Upper lobe of right lung (tissue), 1 donor: ENCODE measurements at places on chromosomes 16 and 17.
A peak's percentile ranks its signal among the peaks of the same experiment; 100 is the strongest.

DNA sequence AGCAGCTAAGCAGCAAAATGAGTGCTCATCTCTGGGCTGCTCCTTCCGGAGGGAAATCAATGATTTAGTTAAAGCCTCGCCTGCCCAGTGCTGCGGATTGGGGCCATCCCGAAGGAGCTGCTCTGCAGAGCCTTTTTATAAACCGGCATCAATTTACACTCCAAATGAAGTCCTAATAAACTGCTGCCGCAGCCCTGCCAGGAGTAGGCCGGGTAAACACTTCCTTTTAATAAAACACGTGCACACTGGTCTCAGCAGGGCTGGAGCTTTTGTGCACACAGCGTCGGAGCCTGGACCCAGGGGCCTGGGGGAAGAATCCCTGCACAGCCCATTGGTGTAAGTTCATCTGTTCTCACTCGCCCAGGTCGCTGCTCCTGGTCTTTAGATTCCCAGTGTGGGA, 79.6 kb upstream of the HS3ST2 start:
- no peak for DNase-seq

DNA sequence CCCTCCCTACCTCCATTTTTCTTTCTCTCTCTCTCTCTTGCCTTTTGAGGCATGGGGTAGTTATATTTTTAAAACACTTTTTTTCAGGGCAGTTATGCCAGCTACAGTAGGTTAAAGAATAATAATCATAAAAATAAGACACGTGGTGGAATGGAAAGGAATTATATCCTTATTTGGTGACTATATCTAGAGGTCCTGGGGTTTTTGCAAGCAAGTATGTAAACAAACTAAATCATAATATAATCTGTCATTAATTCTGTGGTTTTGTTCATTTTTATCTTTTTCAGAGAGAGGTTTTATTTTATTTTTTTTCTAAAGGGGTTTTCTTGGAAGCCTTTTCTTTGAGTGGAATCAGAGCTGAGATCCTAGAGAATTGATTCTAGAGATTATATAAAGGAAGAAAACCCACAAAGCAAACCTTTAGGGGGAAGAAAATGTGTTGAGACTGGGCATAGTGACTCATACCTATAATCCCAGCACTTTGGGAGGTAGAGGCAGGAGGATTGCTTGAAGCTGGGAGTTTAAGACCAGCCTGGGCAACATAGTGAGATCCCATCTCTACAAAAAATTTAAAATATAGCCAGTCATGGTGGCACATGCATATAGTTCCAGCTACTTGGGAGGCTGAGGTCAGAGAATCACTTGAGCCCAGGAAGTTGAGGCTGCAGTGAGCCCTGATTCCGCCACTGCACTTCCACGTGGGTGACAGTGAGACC, 53.2 kb downstream of the NQO1 start:
- DNase-seq = no peak

DNA sequence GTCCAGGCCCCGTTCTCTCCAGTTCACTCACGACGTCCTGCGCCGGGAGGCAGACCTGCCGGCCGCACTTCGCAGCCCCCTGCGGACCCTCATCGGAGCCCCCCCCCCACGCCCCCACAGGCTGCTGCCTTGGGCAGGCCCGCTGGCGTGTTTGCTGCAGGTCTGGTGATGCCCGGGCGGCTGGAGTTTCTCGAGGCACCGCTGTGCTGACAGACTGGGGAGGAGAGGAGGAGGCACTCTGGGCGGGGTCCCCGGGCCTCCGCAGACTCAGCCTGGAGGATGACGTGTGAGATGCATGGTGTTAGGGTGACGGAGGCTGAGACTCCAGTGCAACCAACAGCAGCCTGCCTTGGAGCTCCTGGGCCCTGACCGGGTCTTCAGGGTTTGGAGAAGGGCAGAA, 24.1 kb downstream of the BAIAP2 start:
- DNase-seq = no peak

GRCh38 chr16:65312795-65313194, 190.9 kb upstream of the CDH11 start:
- no peak for DNase-seq

GRCh38 chr16:13552062-13552959, 367.6 kb upstream of the ERCC4 start:
- no peak for DNase-seq

DNA sequence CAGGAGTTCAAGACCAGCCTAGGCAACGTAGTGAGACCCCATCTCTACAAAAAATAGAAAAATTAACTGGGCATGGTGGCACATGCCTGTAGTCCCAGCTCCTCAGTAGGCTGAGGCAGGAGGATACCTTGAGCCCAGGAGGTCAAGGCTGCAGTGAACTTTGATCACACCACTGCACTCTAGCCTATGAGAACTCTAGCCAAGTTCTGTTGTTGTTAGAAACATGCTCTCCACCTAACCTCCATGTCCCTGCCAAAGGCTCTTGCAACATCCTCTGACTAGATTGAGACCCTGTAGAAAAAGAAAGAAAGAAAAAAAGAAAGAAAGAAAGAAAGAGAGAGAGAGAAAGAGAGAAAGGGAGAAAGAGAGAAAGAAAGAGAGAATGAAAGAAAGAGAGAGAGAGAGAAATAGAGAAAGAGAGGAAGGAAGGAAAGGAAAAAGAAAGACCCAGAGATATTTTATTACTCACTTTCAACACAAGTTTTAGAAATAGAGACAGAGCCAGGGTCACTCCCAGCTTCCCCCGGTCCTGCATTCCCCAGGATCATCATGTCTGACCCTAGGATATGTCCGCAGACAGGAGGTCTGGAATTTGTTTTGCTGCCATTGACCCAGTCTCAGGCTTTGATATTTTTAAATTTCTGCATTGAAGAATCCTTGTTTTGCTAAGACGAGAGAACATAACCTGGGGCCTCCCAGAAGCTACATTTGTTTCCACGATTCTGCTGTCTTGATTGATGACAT, 376.5 kb upstream of the CDH5 start:
- DNase-seq = no peak

- DNase-seq = no peak
Observed at GRCh38 chr16:70433458-70434103, 5.3 kb downstream of the ST3GAL2 start.

- DNase-seq = no peak
Observed at GRCh38 chr16:48444574-48444973, 59.4 kb upstream of the SIAH1 start.

DNA sequence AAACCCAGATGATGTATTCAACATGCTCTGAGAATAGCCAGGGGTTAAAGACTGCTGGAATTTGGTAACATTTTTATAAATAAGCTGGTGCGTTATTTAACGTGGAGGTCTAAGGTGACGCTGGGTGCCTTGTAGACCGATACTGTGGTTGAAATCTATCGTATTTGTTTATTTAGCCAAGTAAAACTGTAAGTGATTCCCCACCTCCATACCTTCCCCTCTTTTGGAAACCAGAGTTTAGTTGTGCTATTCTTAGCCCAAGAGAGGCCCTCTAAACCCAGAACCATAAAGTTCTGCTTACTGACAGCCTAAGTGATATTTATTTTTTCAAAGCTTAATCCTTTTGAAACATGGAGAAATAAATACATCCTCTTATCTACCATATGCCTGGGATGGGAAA, 744.5 kb downstream of the WWOX start:
- no peak for DNase-seq

DNA sequence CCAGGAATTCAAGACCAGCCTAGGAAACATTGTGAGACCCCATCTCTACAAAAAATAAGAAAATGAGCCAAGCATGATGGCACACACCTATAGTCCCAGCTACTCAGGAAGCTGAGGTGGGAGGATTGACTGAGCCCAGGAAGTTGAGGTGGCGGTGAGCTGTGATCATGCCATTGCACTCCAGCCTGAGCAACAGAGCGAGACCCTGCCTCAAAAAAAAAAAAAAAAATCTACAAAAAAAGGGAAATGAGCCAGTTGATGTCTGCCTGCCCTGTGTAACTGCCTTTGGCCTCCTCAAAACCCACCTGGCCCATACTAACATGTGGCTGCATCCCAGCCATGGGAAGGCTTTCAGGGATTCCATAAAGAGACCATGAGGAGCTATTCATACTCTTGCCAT, 4.5 kb downstream of the RANBP10 start:
- no peak for DNase-seq

- no peak for DNase-seq
Observed at GRCh38 chr17:32894245-32894644, 17.3 kb upstream of the MYO1D start.

- DNase-seq = no peak
Observed at GRCh38 chr17:46736100-46736499, 82.4 kb downstream of the WNT3 start.

- no peak for DNase-seq
Observed at GRCh38 chr16:81036751-81037350, 1.2 kb downstream of the ATMIN start.

- DNase-seq = peak; percentile 78
Observed at GRCh38 chr17:4939546-4939795, 375 bp downstream of the SLC25A11 start.

DNA sequence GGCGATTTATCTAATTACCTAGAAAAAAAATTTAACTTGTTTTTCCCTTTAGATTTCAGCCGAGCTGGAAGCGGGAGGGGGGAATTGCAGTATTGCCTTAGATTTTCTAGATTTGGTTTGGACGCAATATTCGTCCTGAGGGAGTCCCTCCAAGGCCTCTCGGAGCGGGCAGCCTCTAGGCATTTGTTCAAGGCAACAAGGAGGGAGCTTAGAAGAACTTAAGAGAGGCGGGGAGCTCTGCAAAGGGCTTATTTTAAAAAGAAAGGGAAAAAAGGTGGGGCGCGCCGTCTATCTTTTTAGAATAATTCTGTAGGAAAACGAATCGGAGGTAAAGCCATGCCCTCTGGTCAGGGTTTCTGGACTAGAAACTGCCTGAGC, 407 bp upstream of the TMEM94 start:
- DNase-seq = no peak

DNA sequence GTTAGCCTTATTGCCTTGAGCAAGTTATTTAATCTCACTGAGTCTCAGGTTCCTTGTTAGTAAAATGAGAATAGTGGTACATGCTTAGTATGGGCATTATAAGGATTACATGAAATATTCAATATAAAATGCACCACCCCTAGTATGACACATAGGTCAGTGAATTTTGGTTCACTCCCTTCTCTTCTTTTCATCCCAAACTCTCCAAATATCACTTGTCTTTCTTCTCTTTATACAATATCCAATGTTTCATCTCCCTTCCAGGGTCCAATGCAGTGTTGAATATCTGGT, 28.4 kb upstream of the CCL2 start:
- no peak for DNase-seq

DNA sequence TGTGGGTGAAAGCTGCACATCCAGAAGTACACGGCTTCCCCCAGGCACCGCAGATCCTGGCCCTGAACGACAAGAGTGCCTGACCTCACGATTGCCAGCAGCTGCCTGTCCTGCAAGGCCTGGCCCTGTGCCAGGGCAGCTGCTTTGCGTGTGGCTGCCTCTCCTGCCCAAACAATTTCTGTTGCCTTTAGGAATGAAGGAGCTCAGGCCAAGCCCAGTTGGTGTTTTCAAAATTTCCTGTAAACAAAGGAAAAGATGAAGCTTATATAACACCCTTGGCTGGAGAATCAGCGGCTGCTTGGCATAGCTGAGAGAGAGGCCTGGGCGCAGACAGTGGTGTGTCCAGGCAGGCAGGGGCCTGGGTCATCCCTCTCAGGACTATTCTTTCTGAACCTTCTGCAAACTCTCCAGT, 11.7 kb upstream of the SLC47A2 start:
- DNase-seq = peak; percentile 91

DNA sequence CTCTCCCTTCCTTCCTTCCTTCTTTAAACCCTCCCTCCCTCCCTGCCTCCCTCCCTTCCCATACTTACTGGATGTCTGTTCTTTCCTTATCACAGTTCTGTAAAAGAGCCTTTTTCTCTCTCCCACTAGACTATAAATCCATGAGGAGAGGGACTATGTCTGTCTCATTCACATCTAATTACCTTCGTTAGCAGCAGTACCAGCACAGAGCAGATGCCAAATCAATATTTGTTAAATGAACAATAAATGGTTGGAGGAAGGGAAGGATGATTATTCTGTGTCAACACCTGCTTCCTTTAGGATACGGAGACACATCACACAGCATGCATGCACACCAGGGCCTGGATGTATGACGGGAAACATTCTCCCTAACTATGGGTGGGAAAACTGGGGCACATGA, 94.2 kb downstream of the DNAH3 start:
- DNase-seq = no peak

GRCh38 chr16:118857-119256, 19.6 kb downstream of the NPRL3 start:
- no peak for DNase-seq

- no peak for DNase-seq
Observed at GRCh38 chr17:8753976-8754440, 4.3 kb downstream of the SPDYE4 start.

GRCh38 chr17:55068862-55069811, 100.6 kb downstream of the STXBP4 start:
- no peak for DNase-seq

DNA sequence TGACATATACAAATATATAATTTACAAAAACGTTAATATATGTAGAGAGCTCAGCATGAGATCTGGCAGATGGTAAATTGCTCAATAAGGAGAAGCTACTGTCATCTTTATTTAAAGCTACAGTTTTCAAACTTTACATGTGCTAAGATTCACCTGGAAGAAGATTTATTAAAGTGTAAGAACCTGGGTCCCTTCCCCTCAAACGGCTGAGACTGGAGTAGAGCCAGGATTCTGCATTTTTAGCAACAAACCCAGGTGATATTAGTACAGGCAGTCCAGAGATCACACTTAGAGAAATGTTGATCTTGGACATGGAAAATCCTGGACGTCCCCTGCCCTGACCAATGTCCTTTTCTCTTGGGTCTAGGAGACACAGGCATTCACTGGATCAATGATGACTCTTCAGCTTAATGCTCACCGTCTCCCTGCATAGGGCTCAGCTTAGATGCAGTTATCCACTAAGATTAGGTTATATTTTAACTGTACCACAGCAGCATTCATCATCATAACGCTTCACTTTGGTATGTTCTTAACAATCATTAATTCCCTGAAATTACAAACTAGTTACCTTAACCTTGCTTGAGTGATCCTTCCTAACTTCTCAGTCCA, 20.4 kb downstream of the CDR2 start:
- no peak for DNase-seq

DNA sequence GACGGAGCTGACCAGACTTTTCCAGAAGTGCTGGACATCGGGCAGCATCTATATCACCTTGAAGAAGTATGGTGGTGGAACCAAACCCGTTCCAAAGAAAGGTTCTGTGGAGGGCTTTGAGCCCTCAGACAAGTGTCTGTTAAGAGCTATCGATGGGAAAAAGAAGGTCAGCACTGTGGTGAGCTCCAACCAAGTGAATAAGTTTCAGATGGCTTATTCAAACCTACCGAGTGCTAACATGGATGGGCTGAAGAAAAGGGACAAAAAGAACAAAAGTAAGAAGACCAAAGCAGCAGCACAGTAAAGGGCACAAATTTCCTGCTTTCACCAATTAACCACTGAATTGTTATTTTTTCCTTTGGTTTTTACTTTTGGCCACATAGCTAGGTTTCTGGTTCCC, 6.9 kb downstream of the KAT7 start:
- DNase-seq = no peak

GRCh38 chr17:67576471-67577115, 141.1 kb upstream of the NOL11 start:
- DNase-seq = no peak

- DNase-seq = peak; percentile 87
Observed at GRCh38 chr17:1639549-1640180, 5.9 kb downstream of the SCARF1 start.

GRCh38 chr17:12896180-12896785, 107.0 kb downstream of the ARHGAP44 start:
- DNase-seq = no peak

- peak; percentile 97 for DNase-seq
Observed at GRCh38 chr16:30052671-30053372, 12.7 kb upstream of the ALDOA start.
